Fibroblast of skin of scalp (primary cell): ENCODE measurements at places on chromosomes 12 and 14.

GRCh38 chr14:35368139-35368460 lies 36.4 kb downstream of the NFKBIA start:
- no peak for DNase-seq

- DNase-seq = peak; percentile 27
Observed at GRCh38 chr14:63045612-63046320, 508 bp upstream of the KCNH5 start.

DNA sequence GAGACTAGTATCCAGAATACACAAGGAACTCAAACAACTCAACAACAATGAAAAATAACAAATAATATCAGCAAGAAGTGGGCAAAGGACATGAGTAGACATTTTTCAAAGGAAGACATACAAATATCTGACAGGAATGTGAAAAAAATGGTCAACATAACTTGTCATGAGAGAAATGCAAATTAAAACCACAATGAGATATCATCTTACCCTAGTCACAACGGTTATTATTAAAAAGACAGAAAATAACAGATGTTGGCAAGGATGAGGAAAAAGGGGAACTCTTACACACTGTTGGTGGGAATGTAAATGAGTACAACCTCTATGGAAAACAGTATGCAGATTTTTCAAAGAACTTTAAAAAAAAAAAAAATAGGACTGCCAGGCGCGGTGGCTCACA lies 20.4 kb downstream of the VWF start:
- DNase-seq = peak; percentile 62

GRCh38 chr14:50542941-50543418 lies 10.6 kb upstream of the MAP4K5 start:
- DNase-seq = peak; percentile 66

- no peak for DNase-seq
Observed at GRCh38 chr12:49556391-49557186, 11.4 kb downstream of the MCRS1 start.

- no peak for DNase-seq
Observed at GRCh38 chr12:52056801-52057637, 5.8 kb downstream of the NR4A1 start.

- no peak for DNase-seq
Observed at GRCh38 chr12:47734725-47735480, 9.6 kb upstream of the ENDOU start.

- DNase-seq = no peak
Observed at GRCh38 chr12:106681210-106681609, 93.3 kb upstream of the RIC8B start.

DNA sequence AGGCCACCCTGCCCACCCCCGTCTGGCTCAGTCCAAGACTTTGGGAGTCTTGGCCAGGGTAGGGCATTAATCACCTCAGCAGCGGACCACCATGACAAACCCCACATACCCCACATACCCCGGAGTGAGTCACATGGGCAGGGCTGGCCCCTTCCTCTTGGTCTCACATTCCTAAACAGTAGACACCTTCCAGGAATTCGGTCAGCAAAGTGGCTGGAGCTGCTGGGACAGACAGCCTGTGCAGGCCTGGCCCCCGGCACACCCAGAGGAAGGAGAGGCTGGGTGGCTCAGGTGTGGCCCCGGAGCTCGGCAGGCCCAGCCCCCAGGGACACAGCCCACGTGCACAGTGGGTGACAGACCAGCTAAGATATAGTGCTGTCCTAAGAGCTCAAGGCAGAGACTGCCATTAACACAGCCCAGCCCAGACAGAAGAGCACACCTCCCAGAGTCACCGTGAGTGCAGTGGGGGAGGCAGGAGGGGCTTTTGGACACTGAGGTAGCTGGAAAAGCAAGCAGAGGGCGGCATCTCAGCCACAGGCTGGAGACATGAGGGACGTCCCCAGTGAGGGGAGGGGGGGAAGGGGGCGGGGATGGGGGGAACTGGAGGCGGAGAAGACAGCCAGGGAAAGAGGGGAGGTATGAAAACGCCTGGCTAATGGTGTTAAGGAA lies 24.0 kb downstream of the CCDC85C start:
- peak; percentile 91 for DNase-seq

- DNase-seq = no peak
Observed at GRCh38 chr12:45928309-45928708, 62.1 kb downstream of the SCAF11 start.

DNA sequence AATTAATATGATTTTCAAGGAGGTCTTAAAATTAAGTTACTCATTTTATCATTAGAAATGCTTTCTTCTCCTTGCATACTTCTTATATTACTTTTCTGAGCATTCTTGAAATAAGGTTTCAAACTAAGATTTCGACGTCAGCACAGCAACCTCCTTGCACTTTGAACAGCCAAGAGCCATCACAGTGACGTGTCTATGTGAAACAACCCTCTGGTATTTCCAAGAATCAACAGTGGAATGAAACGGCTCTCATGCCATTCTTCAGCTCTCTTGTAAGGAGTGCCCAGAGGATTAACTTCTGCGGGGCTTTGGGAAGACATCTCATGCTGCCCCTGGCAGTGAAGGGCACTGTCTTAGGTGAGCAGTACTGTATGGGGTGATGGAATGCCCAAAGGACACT lies 109.2 kb downstream of the EFCAB11 start:
- DNase-seq = peak; percentile 91

GRCh38 chr12:72272091-72272661 lies at the start of gene TRHDE:
TRHDE (plus strand) TSS chr12:72272370; CDS start chr12:72272644, 274 bp downstream.
- peak; percentile 72 for DNase-seq

DNA sequence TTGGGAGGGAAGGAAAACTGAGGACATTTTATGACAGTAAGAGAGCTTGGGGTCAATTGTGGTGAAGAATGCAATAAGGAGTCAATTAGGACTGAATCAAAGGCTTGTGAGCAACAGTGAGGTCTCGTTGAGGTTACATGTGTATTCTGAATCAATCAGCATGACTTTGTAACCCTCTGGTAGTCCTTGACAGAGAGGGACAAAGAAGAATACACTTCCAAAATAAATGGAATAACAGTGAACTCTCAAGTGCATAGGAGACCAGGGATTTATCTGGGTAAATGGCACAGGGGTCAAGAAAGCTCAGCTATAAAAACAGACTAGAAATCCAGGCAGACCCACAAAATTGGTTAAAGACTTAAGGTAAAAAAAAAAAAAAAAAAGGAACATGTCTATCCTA lies 85.1 kb upstream of the NAV3 start:
- DNase-seq = no peak

DNA sequence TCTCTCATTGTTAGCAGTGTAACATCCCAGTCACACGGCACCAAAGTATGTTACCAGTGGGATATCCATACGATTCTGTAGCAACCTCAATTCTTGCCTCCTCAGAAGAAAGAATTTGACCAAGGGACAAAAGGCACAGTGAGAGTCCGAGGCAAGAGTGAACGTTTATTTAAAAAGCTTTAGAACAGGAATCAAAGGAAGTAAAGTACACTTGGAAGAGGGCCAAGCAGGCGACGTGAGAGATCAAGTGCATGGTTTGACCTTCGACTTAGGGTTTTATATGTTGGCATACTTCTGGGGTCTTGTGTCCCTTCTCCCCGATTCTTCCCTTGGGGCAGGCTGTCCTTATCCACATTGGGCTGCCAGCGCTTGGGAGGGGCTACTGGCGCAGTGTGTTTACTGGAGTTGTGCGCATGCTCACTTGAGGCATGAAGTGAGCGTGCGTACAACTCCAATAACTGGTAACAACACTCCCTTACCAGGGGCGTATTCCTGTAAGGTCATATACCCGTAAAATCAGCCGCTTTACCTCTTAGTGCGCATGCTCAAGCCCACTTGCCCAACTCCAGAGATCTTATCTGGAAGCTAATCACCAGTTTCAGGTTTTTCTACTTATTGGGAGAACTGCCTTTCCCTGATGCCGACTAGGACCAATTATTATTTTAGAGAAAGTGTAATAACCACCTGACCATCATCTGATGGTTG lies 71.7 kb downstream of the FAR2 start:
- DNase-seq = no peak

DNA sequence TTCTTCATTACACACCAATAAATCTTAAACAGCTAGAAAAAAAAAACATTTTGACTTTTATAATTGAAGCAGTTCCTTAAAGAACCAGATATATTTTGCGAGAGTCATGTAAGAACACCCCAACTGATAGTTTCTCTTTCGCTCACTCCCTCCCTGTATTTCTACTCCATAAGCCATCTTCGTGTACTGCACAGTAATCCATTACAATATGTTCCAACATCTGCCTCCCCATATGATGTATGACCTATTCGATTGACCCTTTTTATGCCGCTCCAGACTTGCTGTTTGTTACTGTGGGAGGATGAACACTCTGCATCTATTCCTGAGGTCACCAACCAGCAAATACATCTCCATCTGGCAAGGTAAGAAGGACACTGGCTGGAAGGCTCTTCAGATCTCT lies 331.7 kb downstream of the SOX5 start:
- DNase-seq = no peak

DNA sequence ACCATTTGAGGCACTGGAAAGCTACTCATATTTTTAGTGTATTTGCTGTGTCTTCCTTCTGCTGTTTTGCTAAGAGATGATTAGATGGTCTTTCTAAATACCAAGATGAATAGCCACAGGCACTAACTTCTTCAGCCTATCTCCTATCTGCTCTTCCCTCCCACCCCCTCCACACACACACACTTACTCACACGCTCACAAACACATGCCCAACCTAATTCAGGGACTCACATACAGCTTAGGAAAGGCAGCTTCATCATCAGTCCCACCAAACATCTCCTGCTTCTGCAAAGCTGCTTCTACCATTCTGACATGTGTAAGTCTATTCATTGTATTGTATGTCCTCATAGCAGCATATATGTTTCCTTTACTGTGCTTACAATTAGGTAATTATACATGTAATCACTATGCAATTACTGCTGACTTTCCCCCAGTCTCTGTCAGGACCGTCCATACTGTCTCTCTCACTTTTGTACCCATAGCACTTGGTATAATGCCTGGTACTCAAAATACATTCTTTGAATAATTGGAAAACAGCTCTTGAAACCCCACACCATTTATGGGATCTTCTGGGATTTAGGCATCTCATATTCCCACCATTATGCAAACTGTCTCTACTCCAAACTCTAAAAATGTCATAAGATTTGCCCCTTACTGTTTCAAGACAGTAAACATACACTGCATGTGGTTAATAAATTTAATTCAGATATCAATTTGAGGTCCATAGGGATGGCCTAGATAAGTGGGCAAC lies 83.3 kb upstream of the HIF1A start:
- peak; percentile 62 for DNase-seq

- DNase-seq = no peak
Observed at GRCh38 chr12:110234755-110235154, 46.3 kb upstream of the ATP2A2 start.

- no peak for DNase-seq
Observed at GRCh38 chr12:54038871-54039414, 6.1 kb downstream of the HOXC5 start.

- DNase-seq = peak; percentile 80
Observed at GRCh38 chr14:103334644-103335622, 896 bp downstream of the EIF5 start.

DNA sequence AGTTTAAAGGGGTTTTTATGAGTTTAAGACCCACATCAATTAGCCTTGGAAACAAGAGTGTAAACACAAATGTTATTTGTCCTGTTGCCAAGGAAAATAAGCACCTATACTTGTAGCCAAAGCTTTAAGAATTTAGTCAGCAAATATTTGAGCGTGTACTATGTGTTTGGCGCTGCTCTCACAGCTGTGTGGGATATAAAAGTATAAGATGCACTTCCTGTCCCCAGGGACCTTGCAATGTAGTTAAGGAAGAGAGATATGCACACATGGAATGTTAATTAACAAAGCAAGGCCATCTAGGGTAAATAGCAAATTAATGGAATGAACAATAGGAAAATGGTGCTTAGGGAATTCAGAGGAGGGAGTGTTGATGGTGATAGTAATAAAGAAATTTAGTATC lies 134.9 kb upstream of the SRRM4 start:
- DNase-seq = no peak

GRCh38 chr12:105084251-105085250 lies at the start of gene ALDH1L2:
ALDH1L2 (minus strand) TSS chr12:105084458; CDS start chr12:105084436, 22 bp downstream.
- DNase-seq = peak; percentile 94

DNA sequence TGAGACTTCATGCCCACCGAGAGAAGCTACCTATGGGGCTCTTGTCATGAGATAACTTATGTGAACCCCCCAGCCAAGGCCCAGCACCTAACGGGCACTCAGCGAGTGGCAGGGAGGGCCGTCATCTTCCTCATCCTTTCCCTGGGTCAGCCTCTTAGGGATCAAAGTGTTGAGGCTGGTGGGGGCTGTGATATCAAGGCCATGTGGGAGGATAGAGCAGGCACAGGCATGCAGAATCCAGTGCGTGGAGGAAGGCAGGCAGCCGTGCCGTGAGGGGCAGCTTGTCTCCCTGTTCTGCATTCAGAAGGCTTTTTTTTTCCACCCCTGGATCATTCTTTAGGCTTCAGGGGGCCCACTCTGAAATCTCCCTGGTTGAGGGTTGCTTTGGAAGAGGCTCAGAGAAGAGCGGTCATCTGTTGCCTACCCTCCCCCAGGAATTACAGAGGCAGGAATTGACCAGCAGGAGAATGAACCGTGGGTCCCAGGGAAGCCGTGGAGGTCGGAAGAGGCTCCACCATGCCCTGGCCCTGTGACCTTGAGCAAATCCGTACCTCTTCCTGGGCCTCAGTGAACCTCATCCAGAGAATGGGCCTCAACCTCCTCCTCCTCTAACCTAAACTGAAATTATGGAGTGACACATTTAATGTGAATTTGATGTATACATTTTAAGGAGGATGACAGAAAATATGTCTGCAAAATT lies 62.8 kb downstream of the BEGAIN start:
- no peak for DNase-seq

DNA sequence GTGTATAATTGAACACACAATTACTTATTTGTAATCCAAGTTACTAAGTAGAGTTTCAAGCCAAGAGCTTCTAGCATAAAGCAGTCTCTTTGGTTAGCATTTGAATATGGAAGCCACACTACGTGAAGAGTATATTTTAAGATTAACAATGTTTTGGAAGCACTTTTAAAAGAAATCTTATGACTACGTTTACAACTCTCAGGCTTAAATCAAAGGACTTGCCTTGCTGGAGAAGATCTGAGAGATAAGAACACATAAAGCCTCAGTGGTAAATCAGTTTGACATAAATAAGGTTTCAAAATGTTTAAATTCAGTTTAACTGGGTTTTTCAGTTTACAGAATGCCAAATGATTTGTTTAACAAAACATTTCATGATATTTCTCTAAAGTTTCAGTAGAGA lies 161.9 kb upstream of the PDE3A start:
- DNase-seq = no peak

- DNase-seq = no peak
Observed at GRCh38 chr12:78891646-78892353, 27.2 kb downstream of the SYT1 start.

DNA sequence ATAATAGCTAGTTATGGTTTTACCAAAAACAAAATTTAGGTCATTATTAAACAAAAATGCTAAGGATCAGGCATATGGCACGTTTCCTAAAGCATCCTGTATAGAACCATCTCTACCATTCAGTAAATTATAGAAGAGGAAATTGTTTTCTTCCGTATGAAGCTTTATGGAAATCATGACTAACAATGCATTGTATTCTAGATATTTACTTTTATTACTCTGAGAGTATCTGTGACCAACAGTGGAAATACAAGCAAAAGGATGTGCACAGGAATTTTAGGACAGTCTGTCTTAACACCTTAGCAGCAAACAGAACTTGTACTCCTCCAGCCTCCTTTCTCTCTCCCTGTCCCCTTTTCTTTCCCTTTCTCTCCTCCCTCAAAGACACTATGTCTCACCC lies 7.1 kb downstream of the DENND5B start:
- no peak for DNase-seq
